T47D (cell line): ENCODE measurements at places on chromosomes 1 and 21.
A peak's percentile ranks its signal among the peaks of the same experiment; 100 is the strongest.

DNA sequence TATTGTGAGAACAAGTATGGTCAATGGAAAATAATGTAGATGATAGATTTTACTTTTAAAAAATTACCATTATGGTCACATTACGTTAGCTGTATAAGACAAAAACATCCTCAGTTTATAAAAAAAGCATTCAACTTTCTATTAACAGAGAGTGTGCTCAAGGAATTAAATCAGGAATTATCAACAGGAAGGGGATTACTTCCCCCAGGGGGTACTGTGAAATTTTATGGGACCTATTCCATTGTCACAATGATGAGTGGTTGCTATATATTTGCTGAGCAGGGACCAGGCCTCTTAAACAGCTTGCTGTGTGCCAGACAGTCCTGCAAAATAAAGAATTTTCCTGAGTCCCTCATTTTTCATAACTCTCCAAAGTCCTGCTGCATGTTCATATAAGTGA, 21.2 kb downstream of the JAM2 start:
- no peak for DNase-seq

GRCh38 chr1:208101661-208102431, 142.3 kb downstream of the PLXNA2 start:
- DNase-seq, result no peak

GRCh38 chr1:210342986-210343780, 14.5 kb downstream of the HHAT start:
- no peak for DNase-seq

- no peak for DNase-seq
Measured at GRCh38 chr1:62386351-62387121, 50.3 kb upstream of the USP1 start.

- no peak for DNase-seq
Measured at GRCh38 chr21:45385549-45386050, 19.4 kb upstream of the COL18A1 start.

DNA sequence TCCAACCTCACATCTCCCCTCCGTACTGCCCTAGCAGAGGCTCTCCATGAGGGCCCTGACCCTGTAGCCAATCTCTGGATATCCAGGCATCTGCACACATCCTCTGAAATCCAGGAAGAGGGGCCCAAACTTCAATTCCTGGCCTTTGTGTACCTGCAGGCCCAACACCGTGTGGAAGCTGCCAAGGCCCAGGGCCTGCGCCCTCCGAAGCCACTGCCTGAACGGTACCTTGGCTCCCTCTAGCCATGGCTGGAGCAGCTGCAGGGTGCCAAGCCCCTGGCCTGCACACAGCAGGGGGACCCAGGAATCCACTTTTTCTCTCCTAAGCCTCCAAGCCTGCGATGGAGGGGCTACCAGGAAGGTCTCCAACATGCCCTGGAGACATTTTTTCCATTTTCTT, 84.2 kb downstream of the PTGER3 start:
- no peak for DNase-seq

GRCh38 chr1:221832151-221832550, 90.3 kb upstream of the DUSP10 start:
- DNase-seq, result no peak

DNA sequence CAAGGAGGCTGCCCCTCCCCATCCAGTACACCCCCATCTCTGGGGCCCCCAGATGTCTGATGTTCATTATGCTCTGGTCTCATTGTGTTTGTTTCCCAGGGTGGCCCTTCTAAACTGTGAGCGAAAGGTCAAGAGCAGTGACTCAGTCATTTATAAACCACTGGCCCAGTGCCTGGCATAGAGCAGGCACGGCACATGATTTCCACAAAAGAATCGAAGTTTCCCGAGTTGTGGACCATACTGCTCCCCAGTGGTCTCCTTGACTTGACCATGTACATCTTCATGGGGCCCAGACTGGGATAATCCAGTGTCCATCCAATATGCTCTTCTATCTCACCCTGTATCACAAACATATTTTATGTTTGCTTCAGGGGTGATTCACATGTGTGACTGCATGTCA, 153.3 kb downstream of the NR5A2 start:
- peak; percentile 42 for DNase-seq

- DNase-seq, result no peak
Measured at GRCh38 chr1:35122311-35122710, 43.1 kb downstream of the ZMYM1 start.

DNA sequence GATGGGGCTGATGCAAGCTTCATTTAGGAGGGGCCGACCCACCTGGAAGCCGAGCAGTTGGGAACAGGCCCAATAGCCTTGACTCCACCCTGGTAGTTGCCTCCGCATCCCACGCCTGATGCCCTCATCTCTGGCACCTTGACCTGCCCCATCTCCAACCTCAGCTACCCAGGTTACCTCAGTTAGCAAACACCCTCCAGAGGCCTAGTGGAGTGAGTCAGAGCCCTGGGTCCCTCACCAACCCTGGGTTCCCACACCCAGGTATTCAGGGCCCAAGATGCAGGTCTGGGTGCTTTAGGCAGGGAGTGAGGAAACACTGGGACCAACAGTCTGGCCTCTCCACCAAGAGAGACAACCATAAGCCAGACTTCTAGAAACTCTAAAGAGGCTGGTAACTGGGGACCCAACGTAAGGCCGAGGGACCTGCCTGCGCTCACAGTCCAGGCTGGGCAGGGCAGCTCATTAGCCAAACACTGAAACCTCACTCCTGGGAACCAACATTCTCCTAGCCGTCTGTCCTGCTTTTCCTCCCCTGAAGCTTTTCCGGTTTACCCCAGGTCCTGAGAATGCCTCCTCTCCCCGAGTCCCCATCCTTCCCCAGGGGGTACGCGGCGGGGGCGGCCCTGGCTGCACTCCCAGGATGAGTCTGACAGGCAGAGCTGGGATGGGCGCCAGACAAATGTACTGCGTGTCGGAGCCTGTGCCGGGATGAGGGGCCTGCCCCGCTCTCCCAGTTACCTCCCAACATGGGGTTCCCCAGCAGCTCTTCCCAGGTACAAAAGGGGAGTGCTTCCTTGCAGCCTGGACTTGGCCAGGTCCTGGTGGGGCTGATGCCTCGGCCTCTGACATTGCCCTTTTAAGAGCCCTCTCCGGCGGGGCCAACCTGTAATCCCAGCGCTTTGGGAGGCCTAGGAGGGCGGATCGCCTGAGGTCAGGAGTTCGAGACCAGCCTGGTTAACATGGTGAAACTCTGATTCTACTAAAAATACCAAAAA, 8.9 kb upstream of the CELSR2 start:
- no peak for DNase-seq

DNA sequence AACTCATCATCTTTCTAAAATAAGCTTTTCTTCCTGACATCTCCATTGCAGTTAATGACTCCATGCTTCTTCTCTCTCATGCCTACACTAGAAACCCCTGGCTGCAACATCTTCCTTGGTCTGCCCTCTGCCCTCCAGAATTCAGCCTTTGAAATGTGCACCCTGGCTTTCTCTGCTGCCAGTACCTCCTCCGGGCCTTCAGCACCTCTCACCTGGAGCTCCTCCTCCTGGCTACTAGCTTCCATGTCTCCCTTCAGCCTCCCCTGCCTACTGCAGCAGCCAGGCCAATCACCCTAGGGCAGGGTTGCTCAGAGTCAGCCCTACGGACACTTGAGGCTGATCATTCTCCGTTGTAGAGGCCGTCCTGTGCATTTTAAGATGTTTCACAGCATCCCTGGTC, 18.3 kb downstream of the SUSD4 start:
- peak; percentile 48 for DNase-seq

GRCh38 chr1:235067396-235068157, 61.1 kb downstream of the TOMM20 start:
- DNase-seq, result no peak

DNA sequence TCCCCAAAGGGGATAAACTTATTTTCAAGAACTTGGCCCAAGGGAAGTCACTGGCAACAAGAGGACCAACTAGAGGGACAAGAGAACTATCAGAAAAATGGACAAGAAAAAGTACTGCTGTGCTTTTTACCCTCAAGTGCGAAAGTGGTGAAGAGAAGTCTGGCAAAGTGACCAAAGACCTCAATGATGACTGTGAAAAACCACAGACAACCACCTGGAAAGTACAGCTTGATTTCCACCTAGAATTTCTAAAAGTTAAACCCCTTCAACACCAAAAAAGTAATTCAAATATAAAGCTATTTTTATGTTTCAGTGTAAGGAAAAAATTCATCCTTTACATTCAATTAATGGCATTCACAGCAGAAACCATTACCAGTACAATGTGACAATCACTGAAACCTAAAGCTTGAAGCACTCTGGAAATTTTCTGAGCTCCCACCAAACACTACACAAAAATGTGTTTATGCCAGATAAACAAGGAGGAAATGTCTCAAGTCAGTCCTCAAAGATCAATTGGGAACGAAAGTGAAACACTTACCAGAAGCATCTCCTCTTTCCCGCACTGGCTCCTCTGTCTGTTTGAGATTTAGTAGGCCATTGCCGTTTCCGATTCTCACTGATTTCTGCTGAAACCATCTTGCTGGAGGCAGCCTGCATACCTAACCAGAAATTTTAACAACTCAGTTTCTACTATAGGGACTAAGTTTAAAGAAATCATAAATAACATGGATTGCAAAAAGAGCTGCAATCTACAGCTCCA, 8.3 kb downstream of the SDE2 start:
- no peak for DNase-seq

DNA sequence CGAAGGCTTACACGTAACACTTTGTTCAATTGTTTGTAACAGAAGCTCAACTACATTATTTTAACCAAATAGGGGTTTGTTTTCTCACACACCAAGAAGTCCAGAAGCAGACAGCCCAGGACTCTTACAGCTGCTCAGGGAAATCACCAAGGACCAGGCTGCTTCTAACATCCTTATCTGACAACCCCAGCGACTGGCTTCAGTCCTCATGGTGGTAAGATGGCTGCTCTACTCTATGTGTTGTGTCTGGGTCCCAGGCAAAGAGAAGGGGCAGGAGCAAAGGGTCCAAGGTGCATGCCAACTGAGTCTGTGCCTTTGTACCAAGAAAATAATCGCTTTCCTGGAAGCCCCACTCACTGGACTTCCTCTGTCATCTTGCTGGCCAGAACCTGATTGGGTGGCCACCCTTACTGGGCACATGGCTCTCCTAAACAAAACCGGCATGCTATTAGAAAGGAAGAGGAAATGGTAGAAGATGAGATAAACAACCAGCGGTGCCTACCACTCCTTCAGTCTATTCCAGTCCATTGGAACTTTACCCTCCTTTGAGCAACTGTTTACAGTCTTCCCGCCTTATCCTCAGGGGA, 34.1 kb upstream of the LRRC8D start:
- no peak for DNase-seq

DNA sequence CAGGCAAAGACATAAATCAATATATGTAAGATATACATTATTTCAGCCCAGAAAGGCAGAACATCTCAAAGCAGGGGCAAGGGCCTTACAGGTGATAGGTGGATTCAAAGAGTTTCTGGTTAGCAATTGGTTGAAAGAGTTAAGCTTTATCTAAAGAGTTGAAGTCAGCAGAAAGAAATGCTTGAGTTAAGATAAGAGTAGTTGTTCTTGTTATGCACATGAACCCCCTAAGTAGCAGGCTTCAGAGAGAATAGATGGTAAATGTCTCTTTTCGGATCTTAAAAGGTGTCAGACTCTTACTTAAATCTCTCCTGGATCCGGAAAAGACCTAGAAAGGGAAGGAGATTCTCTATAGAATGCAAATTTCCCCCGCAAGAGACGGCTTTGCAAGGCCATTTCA, 8.3 kb upstream of the ZBTB40 start:
- DNase-seq, result no peak

DNA sequence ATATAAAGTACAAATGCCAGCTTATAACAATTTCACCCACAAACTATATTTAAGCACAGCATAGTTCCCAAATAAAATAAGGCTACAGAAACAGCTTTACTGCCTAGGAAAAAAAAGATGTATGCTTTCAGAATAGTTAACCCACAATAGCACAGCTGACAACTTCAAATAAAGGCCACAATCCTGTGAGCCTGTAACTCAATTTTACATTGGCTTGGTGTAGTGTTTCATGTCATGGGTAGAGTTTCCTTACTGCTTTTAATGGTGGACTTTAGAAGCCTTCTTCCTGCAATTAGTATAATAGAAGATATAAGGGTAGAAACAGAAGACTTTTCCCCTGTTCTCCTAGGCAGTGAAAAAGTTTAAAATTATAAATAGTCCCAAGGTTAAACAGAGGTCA, 44.3 kb upstream of the ZC3H11B start:
- no peak for DNase-seq

DNA sequence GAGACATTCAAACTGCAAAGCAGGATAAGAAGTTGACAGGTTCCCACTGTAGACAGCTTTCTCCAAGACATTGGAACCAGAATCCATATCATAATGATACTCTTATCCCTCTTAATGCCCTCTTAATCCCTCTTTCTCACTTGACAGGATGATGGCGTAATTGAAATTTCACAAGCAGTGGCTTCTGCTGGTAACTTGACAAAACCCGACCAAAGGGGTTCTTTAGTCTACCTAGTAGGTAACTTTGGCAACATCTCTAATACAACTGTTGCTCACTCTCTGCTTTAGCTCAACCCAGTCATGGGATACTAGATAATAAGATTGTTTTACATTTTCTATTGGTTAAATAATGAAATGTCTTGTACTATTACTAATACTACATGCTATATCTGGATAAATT, 34.7 kb downstream of the S100A10 start:
- DNase-seq, result no peak

DNA sequence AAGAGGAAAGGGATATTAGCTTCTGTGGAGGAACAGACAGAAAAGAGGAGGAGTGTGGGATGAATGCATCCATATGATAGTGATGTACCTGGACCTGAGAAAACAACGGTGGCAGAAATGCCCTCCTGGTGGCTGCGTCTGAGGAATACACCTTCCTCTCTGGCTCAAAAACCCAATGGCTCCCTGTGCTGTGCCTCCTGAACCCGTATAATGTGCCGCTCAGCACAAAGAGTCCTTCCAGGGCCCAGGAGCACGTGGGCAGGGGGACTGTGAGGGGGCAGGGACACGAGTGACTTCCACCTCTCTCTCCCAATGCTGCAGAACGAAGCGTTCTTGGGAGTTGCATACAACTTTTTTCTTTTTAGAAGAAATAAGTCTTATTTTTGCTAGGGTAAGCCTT, 31.2 kb downstream of the IRF2BP2 start:
- no peak for DNase-seq

GRCh38 chr1:40313958-40314720, 2.9 kb downstream of the COL9A2 start:
- DNase-seq, result no peak

- DNase-seq, result no peak
Measured at GRCh38 chr1:13825033-13825432, 125.0 kb downstream of the PRDM2 start.

- no peak for DNase-seq
Measured at GRCh38 chr21:26093122-26093521, 77.4 kb downstream of the APP start.

DNA sequence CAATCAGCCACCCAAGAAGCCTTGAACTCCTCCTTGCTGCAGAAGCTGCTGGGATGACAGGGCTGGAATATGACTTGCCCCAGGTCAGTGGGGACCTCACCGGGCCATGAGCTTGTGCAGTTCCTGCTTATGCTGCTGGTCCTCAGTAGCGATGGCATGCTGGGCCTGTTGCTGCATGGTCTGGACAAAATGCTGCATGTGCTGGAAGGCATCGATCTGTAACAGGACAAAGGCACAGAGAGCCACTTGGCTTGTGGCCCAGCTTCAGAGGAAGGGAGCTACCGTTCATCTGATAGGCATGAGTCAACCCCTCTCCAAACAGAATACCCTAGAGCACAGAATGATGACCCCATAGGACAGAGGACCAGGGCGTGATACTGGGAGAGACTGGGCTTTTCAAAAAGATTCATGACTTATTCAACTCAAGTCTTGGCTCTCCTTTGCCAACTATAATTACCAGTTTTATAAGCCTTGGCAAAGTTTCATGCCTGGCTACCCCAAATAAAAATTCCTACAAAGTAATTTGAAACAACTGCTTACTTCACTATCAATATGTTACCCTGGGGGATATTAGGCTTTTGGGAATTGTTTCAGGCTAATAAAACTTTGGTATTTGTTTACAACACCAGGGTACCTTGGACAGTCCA, 34.7 kb upstream of the EXOSC10 start:
- DNase-seq, result no peak
